Dermis microvascular lymphatic vessel endothelial cell (primary cell): ENCODE measurements at places on chromosomes 5 and 9.
A peak's percentile ranks its signal among the peaks of the same experiment; 100 is the strongest.

- DNase-seq = no peak
Measured at GRCh38 chr5:94239266-94239665, 379.1 kb downstream of the KIAA0825 start.

DNA sequence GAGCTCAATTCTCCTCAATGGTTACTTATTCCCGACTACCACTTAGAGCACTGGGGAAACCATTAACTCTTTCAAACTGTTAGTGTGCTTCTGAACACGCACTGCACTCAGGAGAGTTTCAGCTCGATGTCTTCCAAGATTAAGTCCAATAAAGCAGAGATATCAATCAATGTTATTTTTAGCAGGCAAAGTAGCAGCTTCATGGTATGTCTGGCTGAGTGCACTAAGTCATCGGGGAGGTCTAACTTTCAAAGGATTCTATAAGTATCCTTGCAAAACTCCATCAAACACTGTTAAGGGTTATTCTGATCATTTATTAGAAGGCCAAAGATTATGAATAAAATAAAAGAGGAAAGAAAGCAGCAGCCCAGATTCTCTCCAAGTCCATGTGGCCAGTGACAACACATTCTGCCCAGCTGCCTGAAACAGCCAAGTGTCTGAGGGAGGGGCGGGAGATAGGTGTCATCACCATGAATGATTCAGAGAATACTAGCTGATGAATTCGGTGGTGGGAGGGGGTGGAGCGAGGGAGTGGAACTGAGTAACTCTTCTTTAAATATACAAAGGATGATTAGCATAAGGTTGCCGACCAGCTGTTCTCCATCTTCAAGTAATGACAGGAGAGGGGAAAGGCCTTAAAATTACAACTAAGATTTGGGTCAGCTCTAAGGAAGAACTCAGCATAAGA lies 21.3 kb downstream of the NREP start:
- no peak for DNase-seq

- DNase-seq = no peak
Measured at GRCh38 chr9:15377625-15378540, 44.8 kb upstream of the SNAPC3 start.

DNA sequence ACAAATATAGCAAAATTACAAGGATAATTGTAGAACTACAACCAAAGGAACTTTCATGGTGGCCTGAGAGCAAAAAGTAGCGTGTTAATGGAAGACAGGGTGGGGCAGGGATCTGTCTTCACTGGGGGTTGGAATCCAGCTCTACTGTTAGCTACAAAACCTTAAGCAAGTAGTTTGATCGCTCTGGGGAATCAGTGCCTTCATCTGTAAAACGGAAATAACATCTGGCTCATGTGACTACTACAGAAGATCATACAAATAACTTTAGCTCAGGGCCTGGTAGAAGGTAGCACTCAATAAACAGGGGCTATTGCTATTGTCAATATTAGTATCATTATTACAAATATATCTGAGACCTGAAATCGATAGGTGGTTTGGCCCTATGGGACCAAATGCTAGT lies 40.4 kb downstream of the ZNF608 start:
- DNase-seq = no peak

- DNase-seq = no peak
Measured at GRCh38 chr9:137955586-137955985, 78.0 kb downstream of the CACNA1B start.

- no peak for DNase-seq
Measured at GRCh38 chr5:173761178-173761513, 127.0 kb upstream of the CPEB4 start.

- no peak for DNase-seq
Measured at GRCh38 chr9:90112788-90113187, 508.0 kb downstream of the GADD45G start.

DNA sequence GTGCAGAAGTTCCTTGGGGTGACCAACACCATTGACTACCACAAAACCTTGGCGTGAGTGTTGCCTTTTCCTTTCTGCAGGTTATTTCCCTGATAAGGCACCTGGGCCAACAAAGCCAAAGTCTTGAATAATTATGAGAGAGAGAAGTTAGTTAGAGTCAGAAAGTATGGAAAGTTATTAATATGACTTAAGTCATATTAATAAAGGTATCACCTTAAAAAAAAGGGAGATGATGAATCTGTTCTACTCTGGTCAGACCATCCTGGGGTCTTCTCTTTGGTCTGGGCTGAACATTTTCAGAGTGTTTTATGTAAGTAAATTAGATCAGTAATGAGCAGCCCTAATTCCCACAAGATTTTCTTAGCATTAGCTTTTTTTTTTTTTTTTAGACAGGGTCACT lies 41.8 kb downstream of the NDST1 start:
- no peak for DNase-seq

- peak; percentile 91 for DNase-seq
Measured at GRCh38 chr5:149632311-149633251, 51.3 kb downstream of the ARHGEF37 start.

DNA sequence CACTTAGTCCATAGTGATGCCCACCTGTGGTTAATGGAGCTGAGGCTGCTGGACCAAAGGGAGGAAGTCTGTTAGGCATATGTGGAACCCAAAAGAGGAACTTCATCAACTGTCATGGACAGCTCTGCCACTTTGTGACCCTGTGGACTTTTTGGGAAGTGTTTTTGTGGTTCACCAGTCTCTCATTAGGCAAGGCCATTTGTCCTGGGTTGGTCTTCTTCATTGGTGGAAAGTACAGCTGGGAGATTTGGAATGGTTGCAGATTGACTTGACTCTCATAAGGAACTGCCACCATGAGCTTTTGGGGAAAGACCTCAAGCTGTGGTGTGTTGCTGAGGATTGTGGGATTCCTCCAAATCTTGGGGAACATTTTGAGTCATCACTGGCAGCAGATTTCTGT lies 31.9 kb upstream of the IL12B start:
- no peak for DNase-seq

- DNase-seq = peak; percentile 84
Measured at GRCh38 chr5:121273833-121274433, 577.7 kb upstream of the FTMT start.

- no peak for DNase-seq
Measured at GRCh38 chr9:75876999-75877640, 13.4 kb upstream of the PCSK5 start.

DNA sequence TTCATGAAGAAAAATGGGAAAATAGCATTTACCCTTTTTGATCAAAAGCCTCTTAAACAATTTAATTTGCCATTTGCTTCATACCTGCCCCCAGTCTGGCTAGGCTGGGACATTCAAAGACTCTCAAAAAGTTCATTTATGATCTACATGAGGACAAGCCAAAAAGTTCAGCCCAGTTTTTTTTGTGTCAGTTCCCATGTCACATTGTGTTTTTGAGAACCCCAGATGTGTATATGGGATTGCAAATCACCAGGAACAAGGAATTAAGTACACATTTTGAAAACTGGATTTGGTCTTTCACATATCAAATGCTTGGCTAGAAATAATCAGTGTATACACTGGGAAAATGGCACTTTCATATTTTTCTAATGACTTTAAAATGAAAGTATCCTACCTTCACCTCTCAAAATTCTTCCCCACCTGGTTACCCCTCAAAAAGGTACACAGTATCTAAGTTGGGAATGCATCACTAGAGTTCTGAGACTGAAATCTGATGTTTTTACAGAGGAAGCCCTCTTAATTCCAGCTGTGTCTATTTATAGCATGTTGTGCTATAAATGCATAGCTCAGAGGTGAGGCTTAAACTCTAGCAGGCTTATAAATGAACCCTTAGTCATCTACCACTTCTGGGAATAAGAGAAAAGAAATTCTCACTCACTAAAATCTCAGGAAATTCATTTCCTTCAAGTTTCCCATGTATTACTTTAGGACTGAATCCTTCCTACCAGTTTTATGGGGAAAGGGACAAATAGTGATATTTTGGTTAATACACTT lies 9.3 kb downstream of the STOM start:
- peak; percentile 78 for DNase-seq

DNA sequence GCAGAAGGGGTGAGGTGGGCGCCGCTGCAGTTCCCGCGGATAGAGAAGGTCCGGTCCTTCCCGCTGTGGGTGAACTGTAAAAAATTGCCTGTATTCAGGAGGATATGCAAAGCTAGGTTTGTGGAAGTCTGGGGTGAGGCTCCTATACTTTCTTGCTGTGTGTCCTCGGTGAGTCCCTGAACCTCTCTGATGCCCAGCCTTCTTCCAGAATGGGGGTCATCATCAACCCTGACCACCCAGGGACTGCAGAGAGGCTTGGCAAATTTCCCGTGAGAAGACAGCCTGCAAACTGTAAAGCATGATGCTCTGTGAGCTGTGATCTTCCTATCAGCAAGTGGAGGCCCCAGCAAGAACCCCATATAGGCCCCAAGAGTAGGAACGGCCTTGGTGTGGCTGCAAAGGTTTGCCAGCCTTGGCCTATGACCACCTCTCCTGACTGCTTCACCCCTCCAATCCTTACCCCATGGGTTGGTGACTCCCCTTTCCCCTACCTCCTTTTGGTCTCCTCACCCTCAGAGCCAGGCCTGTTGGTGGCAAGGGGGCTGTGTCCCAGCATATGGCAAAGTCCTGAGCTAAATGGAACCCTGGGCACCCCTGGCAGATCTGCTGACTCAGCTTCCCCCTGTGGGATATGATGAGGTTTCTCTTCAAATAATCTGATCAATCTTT lies 760 bp downstream of the ALDH1B1 start:
- DNase-seq = no peak

DNA sequence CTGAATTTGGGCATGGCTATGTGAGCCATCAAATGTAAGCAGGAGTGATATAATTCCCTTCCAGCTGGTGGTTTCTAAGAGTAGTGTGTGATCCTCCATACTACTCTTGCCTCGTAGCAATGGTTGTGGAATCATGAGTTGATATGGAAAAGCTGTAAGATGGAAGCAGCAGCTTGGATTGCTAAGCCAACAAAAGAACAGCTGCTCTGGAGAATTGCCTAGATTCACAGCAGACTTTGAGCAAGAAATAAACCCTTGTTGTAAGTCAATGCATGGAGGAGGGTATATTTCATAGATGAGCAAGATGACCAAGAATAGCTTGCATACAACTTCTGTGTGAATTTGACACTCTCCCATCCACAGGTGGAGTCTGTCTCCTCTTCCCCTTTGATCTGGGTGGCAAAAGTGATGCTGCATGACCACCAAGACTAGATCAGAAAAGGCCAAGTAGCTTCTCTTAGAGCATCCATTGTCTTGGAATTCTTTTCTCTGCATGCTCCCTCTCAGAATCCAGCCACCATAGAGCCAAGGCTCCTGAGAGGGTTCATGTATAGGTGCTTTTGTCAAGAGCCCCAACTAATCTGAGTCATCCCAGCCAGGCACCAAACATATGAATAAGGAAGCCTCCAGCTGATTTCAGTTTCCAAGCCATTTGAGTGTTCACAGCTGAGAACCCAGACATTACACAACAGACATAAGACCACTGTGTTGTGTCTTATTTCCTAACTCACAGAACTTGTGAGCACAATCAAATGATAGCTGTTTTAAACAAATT lies 79.0 kb downstream of the PRLR start:
- no peak for DNase-seq

DNA sequence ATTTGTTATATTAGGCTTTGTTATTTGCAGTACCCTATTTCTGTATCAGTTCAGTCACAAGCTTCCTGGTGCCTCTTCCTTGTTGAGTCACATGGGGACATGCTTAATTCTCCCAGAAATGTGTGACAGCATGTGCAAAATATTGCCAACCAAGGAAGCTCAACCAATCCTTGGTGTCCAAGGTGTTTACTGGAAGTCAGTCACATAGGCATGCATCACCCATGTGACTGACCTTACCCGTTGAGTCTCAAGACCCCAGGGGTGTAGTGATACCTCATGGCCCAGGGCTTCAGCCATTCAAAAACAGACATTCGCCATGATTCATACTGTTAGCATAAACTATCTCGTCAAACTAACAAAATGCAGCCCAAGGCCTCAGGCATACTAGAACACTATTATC lies 9.3 kb upstream of the ANKDD1B start:
- DNase-seq = no peak

GRCh38 chr5:72041654-72042053 lies 65.6 kb upstream of the MAP1B start:
- no peak for DNase-seq

- DNase-seq = no peak
Measured at GRCh38 chr9:71352837-71353236, 231.4 kb upstream of the TRPM3 start.

GRCh38 chr5:136656811-136657210 lies 291.5 kb upstream of the TRPC7 start:
- no peak for DNase-seq

- no peak for DNase-seq
Measured at GRCh38 chr9:89631384-89631783, 26.6 kb downstream of the GADD45G start.

GRCh38 chr5:22908586-22908985 lies 55.4 kb upstream of the CDH12 start:
- DNase-seq = no peak

- DNase-seq = no peak
Measured at GRCh38 chr5:454936-455335, 12.0 kb downstream of the EXOC3 start.

- DNase-seq = no peak
Measured at GRCh38 chr9:85130764-85131163, 461.2 kb downstream of the NTRK2 start.

DNA sequence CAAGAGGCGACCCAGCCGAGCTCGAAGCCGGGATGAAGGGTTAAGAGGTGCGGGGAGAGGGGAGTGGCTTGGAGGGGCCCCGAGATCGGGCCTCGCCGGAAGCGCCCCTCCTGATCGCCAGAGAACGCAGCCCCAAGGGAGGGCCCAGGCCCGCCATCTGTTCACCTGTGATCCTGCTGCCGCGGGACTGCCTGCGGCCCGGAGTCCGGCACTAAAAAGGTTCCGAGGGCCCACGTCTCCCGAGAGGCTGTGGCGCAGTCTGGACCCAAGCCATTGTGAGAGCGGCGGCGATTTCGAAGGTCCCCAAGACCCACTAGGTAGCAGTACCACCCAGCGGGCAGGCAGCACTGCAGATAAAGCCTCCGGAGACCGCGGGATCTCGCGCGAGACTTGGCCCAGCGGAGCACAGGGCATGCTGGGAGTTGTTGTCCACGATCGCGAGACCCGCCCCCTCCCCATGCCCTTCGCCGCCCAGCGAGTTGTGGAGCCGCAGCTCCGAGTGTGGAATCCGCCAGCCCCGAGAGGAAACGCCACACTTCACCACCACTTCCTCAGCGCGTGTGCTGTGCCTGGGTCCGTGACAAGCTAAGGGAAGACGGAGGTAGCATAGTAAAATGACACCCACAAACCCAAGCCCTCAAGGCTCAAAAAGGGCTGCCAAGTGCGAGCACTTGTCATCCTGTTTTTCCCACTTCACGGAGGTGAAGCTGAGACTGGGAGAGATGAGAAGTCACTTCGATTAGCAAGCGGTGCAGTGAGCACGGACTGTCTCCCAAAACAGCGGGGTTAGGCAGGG lies at the start of gene KIAA1191:
Gene KIAA1191 (minus strand): TSS at position 328 of the 796 bp plus-strand sequence. CDS start 2,256 bp downstream, outside the sequence.
- peak; percentile 92 for DNase-seq
